ENCODE measurements at places on chromosomes 4 and X. TPM values are rescaled to one million over a fixed set of nuclear protein-coding genes. Genes with fewer than 3 reads are reported as not detected.

Gene MAGEC1
- not detected for total RNA-seq

Gene DCHS2
- total RNA-seq, result not detected

Gene ZNF711
- total RNA-seq, result 0.45 TPM

Gene DKK2
- not detected for total RNA-seq

Gene PDGFC
- total RNA-seq, result not detected

Gene ZNF157
- 0.42 TPM for total RNA-seq

Gene STS
- 1.9 TPM for total RNA-seq

Gene MAGEA10
- total RNA-seq, result not detected

Gene RS1
- not detected for total RNA-seq

Gene CSAG3
- 0.62 TPM for total RNA-seq

Gene SULT1E1
- not detected for total RNA-seq

Gene FRAS1
- not detected for total RNA-seq

Gene BMPR1B
- not detected for total RNA-seq

Gene HELQ
- 14.0 TPM for total RNA-seq

Gene FGFRL1
- 10.5 TPM for total RNA-seq

Gene YY2
- 2.0 TPM for total RNA-seq

Gene USP9X
- 45.5 TPM for total RNA-seq

Gene AWAT2
- not detected for total RNA-seq

Gene TCEAL7
- total RNA-seq, result not detected

Gene NEUROG2
- not detected for total RNA-seq

Gene POU3F4
- not detected for total RNA-seq

Gene MAGEE1
- total RNA-seq, result 5.0 TPM

Gene SOD3
- not detected for total RNA-seq

Gene USP11
- 26.0 TPM for total RNA-seq

Gene CFI
- not detected for total RNA-seq

Gene SHOX
- not detected for total RNA-seq

Gene SCLT1
- 36.9 TPM for total RNA-seq

Gene MGARP
- 0.25 TPM for total RNA-seq

Gene FGD1
- 0.05 TPM for total RNA-seq

Data from activated CD4-positive, alpha-beta T cell treated with anti-CD3 and anti-CD28 coated beads, Interleukin-2, amount 10 ng/mL, durations not matched to agents 7 days and 5 days (primary cell).